A172 (cell line): ENCODE measurements at places on chromosomes 4 and X.

DNA sequence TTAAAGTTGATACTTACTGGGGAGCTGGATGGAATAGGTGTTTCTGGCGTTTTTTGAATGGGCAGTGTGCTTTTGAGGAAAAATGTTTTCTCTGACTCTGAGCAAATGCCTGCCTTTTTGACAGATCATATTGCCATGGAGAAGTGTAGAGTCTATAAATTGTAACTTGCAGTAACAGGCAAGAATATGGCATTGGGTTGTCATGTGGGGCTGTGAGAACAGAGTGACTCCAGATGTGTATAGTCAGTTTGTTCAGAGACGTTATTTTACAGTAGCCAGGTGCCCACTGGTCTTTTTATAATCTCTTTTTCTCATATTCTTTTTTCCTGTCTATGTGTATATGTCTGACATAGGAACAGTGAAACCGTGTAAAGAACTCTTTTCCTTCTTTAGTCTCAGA lies 40.8 kb downstream of the RAPGEF2 start:
- no peak for DNase-seq

- DNase-seq, result no peak
These were observed 11.5 kb downstream of the HERC6 start for GRCh38 chr4:88390128-88390527.

DNA sequence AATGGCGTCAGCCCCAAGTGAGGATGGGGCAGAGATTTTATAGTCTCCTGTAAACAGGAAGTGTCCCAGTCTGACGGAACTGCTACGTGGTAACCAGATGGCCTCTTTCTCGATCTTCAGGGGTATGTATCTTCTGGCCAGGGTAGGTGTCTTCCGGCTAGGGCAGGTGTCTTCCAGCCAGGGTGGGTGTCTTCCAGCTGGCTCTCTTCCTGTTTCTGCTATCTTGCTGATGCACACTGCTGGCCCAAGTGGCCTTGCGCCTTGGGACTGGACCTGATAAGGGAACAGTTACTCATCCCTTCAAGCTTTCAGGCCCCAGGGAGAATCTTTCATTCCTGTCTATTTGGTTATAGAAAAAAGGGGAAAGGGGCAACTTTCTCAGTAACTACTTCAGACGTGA lies 178.7 kb upstream of the MAGEE2 start:
- DNase-seq, result no peak

DNA sequence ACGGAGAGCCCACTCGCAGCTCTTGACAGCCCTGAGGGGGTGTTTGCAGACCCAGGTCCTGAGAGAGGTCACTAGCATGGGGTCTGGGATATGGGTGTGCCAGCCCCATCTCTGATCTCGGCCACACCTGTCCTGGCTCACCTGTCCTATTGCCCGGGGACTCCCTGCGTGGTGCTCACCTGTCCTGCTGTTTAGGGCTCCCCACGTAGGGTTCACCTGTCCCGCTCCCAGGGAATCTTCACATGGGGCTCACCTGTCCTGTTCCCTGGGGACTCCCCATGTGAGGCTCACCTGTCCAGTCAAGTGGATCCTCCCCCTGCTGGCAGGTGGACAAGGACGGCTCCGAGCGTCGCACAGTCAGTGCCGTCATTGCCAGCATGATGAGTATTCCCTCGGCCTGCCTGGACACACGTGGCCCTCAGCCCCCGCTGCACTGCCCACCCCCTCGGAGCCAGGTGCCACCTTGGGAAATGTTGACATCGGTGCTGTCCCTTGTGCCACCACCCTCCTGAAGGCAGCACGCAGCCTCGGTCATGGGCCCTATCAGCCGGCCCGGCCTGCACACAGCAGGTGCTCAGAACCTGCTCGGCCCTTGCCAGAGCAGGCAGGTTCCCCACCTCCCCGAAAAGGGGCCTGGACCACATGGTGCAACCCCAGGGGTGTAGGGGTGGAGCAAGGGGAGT lies 6.3 kb downstream of the SLC49A3 start:
- no peak for DNase-seq

DNA sequence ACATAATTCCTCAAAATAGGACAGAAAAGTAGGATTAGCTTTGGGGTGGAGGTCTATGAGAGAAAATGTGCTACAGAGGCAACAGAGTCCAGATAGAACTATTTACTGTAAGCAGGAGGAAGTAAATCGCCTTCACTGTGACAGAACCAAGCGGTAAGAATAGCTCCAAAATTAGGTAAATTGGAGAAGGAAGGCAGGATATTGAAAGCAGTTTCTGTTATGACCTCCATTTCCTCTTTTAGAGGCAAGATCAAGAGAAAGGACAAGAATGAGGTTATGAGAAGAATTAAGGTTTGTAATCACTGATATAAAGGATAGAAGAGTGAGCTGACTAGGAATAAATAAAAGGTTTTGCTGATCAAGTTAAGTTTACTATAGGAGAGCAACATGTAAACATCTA lies 44.1 kb upstream of the NEUROG2 start:
- no peak for DNase-seq
